ENCODE measurements at places on chromosomes 11 and 22. TPM values are rescaled to one million over a fixed set of nuclear protein-coding genes. Genes with fewer than 3 reads are reported as not detected.

GRCh38 chr22:40007853-40008710 is 13.3 kb downstream of the FAM83F start:
- no peak for DNase-seq

Gene PLEKHA7
- under 0.01 TPM for total RNA-seq

GRCh38 chr11:18969720-18970119 is 30.5 kb upstream of the MRGPRX1 start:
- no peak for DNase-seq

- no peak for DNase-seq
Observed at GRCh38 chr11:102488208-102488607, 35.6 kb upstream of the TMEM123 start.

- DNase-seq = no peak
Observed at GRCh38 chr22:30823015-30823370, 128.3 kb downstream of the OSBP2 start.

- peak; percentile 67 for DNase-seq
Observed at GRCh38 chr11:115707180-115707905, 203.1 kb upstream of the CADM1 start.

DNA sequence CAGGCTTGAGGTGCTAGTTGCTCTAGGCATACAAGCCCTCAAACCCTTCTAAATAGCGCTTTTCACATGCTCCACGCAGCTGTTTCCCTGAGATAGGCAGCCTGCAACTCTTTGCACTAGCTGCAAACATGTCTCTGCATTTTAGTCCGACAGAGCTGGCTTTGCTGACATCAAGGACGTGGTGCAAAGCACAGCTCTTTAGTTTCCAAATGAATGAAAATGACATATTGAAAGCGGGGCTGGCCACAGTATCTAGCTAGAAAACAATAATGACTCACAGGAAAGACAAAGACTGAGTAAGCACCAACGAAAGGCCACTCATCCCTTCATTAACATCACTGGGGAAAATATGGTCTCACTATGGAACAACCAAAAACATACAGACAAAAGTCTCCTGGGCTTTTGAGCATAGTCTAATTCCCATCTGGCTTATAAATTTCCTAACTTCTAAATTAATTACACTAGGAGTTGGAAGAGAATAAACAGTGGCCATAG is 15.3 kb upstream of the ZC3H12C start:
- peak; percentile 56 for DNase-seq
